T follicular helper cell (primary cell): ENCODE measurements at places on chromosomes 1 and 21.

- no peak for DNase-seq
Measured at GRCh38 chr1:177142791-177143271, 21.7 kb downstream of the ASTN1 start.

- no peak for DNase-seq
Measured at GRCh38 chr1:245285168-245285567, 130.4 kb downstream of the KIF26B start.

- DNase-seq, result no peak
Measured at GRCh38 chr1:162299018-162299417, 77.6 kb downstream of the SPATA46 start.

GRCh38 chr1:109214695-109215623 lies 1.2 kb downstream of the SARS1 start:
- no peak for DNase-seq

DNA sequence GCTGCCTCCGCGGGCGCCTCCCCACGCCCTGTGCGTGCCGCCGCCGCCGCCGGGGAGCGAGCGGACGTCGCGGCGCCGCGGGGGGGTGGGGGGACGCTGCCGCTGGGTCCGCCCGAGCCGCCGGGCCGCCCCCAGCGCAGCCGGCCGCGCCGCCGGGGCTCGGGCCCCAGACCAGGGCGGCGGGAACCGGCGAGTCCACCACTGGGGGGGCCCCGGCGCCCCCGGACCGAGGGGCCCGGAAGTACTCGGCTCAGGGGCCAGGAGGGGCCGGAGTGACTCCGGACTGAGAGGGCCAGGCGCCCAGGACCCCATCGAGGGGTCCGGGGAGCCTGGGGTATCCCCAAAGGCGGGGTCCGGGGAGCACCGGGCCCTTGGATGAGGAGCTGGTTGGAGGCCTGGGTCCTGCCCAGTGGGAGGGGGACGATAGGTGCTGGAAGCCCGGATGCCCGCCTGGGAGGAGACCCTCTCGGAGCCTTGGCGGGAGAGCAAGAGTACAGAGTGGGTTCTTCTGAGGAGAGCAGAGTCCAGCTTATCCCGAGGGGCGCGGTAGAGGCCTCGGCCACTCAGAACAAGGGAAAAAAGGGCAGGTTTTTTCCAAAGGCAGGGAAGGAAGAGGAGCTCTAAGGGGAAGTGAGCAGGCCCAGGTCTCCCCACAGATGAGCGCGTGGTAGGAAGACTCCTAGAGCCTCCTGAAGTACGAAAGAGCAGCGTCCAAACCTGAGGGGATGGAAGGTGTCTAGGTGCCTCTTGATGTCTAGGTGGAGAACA lies 556 bp downstream of the GMEB1 start:
- DNase-seq, result peak; percentile 16

GRCh38 chr1:208118841-208119606 lies 125.2 kb downstream of the PLXNA2 start:
- no peak for DNase-seq

- DNase-seq, result no peak
Measured at GRCh38 chr1:156662005-156662799, 15.0 kb downstream of the NES start.

DNA sequence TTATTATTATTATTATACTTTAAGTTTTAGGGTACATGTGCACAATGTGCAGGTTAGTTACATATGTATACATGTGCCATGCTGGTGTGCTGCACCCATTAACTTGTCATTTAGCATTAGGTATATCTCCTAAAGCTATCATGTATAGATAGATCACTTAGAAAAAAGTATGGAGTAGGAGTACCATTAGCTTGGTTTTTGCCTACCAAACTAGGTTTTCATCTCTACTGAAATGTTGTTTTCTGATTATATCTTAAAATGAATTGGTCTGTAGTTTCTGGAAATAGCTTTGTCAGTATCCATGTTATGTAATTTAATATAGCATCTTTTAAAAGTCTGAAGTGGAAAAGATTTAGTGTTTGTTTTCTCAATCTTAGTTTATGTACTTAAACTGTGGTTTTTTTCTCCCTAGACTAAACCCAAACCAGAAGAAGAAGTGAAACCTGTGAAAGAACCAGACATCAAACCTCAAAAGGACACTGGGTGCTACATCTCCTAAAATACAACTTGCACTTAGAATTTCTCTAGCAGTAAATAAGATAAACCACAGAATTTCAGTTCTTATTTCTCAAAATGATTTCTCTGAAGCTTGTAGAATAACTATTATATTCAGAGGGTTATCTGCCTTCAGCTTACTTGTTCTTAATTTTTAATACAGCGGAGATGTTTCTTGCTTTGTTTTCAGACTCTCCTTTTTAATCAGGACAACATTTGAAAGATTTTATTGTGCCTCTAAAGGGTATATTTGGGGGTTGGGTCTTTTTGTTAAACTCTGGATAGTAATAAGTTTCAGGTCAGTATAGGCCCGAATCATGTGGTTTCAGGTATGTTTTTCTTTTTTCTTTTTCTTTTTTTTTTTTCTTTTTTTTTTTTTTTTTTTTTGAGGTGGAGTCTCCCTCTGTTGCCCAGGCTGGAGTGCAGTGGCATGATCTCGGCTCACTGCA lies 4.5 kb upstream of the FAM177B start:
- no peak for DNase-seq

DNA sequence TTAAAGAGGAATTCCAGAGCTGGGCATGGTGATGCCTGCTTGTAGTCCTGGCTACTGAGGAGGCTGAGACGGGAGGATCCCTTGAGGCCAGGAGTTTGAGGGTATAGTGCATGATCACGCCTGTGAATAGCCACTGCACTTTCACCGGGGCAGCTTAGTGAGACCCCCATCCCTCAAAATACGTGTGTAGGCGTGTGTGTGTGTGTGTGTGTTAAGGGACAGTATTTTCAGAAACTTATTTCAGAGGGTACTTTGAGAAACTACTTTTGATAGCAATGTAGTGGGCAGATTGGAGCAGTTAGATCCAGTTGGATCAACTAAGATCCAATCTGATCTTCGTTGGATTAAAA lies 62.2 kb downstream of the LRRC8D start:
- DNase-seq, result no peak

DNA sequence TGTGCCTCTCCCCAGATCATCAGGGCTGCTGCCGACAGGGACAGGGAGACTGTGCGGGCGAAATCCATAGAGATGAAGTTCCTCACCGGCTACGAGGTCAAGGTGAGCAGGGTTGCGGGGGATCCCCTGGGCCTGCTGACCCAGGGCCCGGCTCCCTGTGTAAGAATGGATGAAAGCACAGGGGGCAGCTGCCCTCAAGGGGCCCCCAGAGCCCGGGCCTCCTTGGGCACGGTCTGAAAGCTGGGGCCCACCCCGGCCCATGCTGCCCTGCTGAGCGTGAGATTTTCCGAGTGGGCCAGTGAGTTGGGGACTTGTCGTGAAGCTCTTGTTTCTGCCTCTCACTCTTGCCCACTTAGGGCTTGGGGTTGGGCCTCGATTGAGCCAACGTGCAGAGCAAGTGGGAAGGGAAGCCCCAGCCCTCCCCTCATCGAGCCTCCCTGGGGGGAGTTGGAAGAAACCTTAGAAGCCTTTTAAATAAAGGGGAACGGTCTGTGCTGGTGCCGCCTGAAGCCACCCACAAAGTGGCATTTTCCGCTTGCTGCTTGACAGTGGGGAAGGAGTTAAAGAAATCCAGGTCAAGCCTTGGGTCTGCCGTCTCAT lies 45.2 kb downstream of the COQ8A start:
- DNase-seq, result no peak

GRCh38 chr1:181151378-181152326 lies 63.2 kb downstream of the IER5 start:
- DNase-seq, result no peak

- no peak for DNase-seq
Measured at GRCh38 chr1:237931581-237931980, 40.9 kb upstream of the ZP4 start.

GRCh38 chr1:63883494-63884235 lies 109.8 kb downstream of the ROR1 start:
- no peak for DNase-seq

GRCh38 chr1:109493805-109494539 lies at the start of gene CYB561D1:
Gene CYB561D1 (plus strand): TSS chr1:109494094. CDS start chr1:109494140, 46 bp downstream.
- peak; percentile 81 for DNase-seq

DNA sequence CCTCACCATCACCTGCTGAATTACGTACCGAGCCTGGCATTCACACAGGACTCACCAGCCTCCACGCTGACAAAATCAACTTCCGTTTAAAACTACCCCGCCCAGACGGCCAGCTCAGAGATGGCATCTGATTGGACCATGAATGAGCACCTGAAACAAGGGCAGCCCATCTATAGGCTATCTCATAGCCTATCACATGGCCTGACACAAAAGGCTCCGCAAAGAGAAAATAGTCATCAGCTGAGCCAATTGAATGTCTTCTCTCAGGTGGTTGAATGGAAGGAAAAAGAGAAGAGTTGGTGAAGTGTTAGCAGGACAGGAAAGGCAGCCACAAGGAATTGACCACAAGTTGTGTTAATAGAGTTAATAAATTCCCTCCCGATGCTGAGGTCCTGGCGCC lies 50.6 kb upstream of the ZC3H12A start:
- DNase-seq, result no peak

- DNase-seq, result no peak
Measured at GRCh38 chr1:54803761-54804470, 2.8 kb upstream of the TTC22 start.

- DNase-seq, result no peak
Measured at GRCh38 chr21:40118527-40118926, 251.3 kb downstream of the PCP4 start.

DNA sequence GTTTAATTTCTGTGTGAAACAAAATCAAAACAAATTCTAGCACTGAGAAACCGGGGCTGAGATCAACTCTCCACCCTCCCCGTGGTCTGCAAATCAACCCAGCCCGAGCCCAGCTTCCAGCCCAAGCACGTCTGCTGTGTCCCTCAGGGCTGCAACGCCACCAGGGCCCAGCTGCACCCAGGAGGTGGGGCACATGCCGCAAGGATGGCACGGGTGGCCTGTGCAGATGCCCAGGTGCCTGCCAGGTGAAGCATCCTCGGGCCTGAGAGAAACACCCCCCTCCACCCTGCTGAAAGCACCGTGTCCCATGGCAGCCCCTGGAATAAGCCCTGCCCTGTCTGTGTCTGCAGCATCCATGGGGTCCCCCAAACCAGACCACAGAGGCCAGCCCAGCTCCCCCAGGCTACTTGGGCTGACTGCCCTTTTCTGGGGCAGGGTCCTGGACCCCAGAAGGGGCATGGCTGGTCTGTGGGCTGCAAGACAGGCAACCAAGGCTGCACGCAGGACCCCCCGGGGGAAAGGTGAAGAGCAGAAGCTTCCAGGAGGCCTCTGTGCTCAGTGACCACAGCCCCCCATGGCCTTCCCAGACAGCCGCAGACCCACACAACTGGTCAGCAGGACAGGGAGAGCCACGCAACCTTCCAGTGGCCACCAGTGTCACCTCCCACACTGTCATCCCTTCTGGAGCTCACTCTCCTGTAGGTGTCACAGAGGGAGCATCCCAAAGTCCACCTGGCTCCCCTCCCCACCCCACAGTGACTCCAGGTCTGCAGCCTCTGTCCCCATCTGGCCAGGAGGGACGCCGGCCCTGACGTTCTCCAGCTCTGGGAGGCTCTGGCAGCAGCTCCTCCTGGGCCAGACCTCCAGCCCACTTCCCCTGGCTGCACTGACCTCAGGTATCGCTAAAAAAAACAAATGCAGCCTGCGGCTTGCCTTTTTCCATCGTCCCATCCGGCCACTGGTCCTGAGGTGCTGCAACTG lies 7.7 kb downstream of the WNT9A start:
- no peak for DNase-seq

GRCh38 chr1:207054491-207054890 lies 1.4 kb downstream of the PFKFB2 start:
- DNase-seq, result no peak

- no peak for DNase-seq
Measured at GRCh38 chr1:223551610-223552009, 113.9 kb downstream of the CAPN8 start.

- no peak for DNase-seq
Measured at GRCh38 chr1:27650171-27650538, 15.2 kb upstream of the FGR start.

GRCh38 chr1:90133133-90133532 lies 138.2 kb downstream of the ZNF326 start:
- DNase-seq, result no peak

DNA sequence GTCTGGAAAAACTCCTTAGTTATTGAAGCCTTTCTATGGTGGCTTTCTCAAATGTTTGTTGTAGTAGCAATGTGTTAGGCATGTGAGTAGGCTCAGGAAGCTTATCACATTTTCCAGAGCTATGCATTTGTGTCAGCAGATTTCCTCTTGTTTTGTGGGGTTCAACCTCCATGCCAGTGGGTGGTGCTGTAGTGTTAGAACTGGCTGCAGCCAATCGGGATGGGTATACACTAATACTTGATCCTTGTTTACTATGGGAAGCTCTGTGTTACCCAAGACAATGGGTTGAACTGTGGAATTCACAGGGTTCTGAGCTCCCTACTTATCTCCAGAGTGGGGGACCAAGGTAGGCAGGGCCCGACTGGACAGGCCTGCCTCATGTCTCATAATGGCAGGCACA lies 348.5 kb upstream of the ADAMTS5 start:
- no peak for DNase-seq

GRCh38 chr1:87560601-87561360 lies 232.1 kb downstream of the LMO4 start:
- DNase-seq, result no peak

GRCh38 chr1:179066471-179066870 lies 15.4 kb upstream of the TOR3A start:
- DNase-seq, result no peak

GRCh38 chr1:114558544-114558943 lies 22.9 kb downstream of the BCAS2 start:
- no peak for DNase-seq

GRCh38 chr1:24329797-24330543 lies 10.8 kb downstream of the GRHL3 start:
- no peak for DNase-seq

DNA sequence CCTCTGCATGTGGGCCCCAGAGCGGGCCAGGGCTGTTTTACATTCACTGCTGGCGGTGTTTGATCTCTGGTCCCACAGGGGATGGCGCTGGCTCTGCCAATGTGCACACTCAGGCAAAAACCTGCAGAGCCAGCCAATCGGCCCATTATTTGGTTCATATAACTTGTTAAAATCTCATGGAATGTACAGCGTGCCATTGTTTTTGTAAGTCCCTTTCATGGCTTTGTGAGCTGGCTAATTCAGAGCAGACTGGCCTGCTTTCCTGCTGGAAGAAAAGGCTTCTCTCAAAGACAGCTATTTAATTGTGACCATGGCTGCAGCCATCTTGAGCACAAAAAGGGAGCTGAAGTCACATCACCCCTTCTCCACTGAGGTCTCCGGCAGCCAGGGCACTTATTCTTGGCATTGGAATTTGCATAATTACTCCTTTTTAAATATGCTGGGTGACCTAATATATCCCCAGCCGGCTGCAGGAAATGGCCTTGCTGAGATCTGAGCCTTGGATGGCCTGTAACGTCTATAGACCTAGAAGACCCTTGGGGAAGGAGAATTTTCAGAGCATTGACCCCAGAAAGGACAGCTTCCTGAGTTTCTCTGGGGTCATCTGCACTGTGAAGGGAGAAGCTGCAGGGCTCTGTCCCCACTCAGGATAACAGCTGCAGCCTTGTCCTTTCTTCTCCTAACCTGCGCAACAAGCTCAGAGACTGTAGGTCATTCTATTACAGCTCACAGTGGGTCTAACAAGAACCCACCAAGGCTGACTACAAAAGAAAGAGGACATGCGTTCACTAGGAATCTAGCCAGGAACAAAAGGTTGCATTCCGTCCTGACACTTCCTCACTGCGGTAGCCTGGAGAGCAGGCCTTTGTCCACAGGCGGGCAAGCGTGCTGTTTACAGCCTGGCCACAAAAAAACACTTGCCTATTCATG lies 45.8 kb downstream of the BCAR3 start:
- DNase-seq, result no peak

GRCh38 chr1:12340544-12340930 lies 110.7 kb downstream of the VPS13D start:
- DNase-seq, result no peak

GRCh38 chr21:46393941-46394594 lies 64.6 kb upstream of the DIP2A start:
- no peak for DNase-seq
